GF-D8 (cell line): ENCODE measurements at places on chromosomes 11 and 22.
A peak's percentile ranks its signal among the peaks of the same experiment; 100 is the strongest.

GRCh38 chr11:19420868-19421533 is 180.3 kb upstream of the E2F8 start:
- DNase-seq, result no peak

DNA sequence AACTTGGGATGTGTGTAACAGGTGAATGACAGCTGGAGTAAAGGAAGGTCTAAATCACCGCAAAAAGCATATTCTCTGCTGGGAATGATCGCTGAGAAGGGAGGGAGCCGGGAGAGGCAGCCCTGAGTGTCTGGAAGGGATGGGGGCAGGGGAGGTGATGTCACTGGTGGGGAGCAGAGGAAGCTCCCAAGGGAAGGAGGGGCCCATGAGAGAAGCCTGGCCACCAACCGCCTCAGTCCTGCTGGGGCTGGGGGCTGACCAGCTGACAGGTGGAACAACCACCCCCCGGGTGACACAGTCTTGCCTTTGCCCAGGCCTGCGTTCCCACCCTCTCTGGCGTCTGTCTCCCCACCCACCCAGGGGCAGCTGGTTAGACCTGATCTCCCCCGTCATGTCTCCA is 6.0 kb upstream of the FLRT1 start:
- no peak for DNase-seq

DNA sequence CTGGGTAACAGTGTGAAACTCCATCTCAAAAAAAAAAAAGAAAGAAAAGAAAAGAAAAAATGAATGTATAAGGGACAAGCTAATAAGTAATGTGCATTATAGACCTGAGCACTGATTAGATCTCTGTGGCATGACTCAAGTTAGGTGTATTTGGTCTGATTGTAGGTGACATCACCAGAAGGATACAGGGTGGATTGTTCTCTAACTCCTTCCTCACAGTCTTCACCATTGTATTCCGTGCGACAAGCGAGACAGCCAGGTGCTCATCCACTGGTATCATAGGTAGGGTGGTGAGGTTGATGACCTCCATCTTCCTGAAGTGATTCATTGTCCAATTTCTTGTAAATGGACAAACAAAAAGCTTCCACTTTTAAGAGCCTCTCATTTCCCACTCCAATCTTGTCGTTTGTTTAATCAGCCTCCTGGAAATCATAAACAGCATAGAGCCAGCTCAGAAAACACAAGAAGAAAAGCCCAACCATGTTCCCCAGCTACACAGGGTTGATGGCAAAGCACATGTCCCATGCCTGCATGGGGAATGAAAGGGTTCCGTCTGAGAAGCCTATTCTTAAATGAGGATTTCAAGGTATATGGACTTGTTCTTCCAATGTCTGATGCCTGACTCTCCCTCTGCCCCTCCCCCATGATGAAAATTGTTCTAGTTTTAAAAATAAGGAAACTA is 6.2 kb downstream of the FAM227A start:
- DNase-seq, result no peak

- DNase-seq, result no peak
Observed at GRCh38 chr11:69642549-69642912, 1.6 kb downstream of the CCND1 start.

DNA sequence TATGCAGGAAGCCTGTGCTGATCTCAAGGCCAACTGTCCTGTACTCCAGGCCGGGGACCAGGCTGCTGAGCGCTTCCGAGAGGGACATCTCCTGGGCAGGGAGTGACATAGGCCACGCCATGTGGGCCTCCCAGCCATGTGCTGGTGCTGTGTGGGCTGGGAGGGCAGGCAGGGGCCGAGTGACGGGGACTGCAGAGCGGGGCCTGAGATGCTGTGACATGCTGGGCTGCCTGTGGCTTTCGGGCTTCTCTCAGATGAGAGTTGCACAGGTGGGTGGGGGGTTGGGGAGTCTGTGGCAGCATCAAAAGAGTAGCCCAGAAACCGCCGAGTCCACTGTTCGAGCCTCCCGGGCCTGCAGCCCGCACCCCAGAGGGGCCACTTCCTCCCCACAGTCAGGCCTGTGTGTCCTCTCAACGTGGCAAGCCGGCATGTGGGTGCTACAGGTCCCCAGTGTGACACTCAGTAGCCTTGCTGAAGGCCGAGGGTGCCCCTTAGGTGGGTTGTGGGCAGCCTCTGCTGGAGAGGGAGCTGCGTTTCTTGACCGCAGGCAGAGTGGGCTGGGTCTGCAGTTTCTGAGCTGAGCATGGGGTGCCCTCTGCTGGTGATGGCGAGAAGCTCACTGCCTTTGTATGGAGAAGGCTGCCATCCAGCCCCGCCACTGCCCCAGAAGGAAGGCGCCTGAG is 101.2 kb downstream of the BCR start:
- DNase-seq, result peak; percentile 33

- DNase-seq, result no peak
Observed at GRCh38 chr22:42217752-42218280, 52.6 kb downstream of the TCF20 start.
